ENCODE measurements at places on chromosomes 6 and 20.

DNA sequence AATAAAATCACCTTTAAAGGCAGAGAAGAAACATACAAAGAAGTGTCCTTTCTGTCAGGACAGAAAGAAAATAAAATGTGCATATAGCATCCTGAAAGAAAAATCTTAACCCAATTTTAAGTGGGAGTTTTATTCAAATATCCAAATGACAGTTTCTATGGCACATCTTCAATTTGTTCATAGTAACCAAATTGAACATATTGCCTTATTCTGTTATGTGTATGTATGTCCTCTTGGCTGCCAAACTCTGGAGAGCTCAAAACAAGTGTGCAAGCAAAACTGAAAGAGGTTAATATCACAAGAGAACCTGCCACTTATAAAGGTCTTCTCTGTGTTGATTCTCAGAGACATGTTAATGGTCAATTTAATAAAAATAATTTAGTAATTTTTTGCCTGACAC is 334.7 kb downstream of the BCKDHB start:
- DNase-seq: no peak

- DNase-seq: no peak
These were observed 97.4 kb downstream of the SASH1 start for GRCh38 chr6:148440016-148440415.

GRCh38 chr20:37193821-37194220 is 14.5 kb upstream of the MROH8 start:
- no peak for DNase-seq

GRCh38 chr6:75492386-75493153 is 1.0 kb downstream of the FILIP1 start:
- no peak for DNase-seq

GRCh38 chr6:155107432-155108069 is 112.4 kb downstream of the TIAM2 start:
- DNase-seq: no peak

DNA sequence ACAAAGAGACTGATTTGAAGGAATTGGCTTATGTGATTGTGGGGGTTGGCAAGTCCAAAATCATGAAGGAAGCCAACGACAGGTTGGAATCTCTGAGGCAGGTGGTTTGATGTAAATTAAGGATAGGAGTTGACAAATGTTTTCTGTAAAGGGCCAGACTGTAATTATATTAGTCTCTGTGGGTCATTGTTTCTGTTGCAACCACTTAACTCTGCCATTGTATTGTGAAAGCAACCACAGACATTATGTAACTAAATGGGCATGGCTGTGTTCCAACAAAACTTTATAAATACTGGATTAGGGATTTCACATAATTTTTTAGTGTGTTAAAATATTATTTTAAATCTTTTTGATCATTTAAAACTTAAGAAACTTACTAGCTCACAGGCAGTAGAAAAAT is 199.2 kb upstream of the MYLIP start:
- no peak for DNase-seq

- no peak for DNase-seq
These were observed 8.7 kb upstream of the SALL4 start for GRCh38 chr20:51811042-51811355.

DNA sequence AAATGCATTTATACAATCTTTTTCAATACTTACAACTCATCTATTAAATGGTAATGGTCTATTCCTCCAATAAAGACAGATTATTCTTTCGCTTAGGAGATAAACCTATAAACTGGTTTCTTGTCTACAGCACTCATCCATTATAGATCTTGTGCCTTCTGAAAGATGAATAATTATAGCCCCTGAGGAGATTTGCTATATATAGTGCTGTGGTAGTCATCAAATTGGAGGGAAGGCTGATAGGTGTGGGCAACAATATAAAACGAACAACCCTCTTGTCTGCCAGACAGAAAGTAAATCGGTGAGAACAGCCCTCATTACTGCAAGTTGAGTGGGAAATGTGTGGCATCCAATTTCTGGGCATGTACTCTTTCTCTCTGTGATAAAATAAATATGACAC is 292.5 kb upstream of the CNR1 start:
- no peak for DNase-seq

DNA sequence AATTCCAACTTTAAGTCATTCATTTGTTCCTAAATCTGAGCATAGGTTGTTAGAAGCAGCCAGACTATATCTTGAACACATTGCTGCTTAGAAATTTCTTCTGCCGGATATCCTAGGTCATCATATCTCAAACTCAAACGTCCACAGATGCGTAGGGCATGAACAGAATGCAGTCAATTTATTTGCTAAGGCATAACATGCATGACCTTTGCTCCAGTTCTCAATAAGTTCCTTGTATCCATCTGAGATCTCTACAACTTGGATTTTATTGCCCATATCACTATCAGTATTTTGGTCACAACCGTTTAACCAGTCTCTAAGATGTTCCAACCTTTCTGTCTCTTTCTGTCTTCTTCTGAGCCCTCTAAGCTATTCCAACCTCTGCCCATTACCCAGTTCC is 210.9 kb upstream of the MANEA start:
- no peak for DNase-seq

DNA sequence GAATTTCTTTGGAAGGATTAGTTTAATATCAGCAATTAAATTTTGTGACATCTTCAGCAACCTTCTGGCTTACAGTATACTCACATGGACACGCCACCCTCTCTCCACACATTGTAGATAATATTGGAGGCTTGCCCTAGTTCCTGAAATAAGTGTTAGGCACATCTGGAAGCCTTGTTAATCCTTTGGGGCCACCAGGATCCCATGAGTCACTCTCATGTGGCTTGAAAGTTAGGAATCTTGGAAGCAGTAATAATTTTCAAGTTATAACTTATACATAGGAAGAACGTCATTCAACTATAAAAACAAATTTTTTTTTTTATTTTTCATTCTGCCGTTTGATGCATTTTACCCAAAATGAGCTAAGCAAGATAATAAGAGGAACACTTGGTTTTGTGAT is 20.5 kb downstream of the LAMA4 start:
- DNase-seq: no peak

DNA sequence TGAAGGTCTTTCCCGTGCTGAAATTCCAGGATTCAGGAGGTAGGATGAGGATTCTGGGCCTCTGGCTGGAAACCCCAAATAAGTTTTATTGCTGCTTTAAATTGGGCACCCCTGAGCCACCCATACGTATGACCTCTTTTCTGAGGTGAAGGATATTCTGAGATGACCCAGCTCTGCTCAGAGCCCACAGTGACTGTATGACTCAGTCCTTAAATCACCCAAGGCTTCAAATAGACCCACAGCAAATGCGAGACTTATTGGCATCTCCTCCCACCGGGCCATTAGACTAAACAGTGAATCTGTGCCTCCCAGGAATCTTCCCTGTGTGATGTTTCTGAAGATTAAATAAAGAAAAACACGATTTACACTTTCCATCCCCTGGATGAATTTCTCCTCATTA is 9.5 kb downstream of the SIRPG start:
- no peak for DNase-seq

DNA sequence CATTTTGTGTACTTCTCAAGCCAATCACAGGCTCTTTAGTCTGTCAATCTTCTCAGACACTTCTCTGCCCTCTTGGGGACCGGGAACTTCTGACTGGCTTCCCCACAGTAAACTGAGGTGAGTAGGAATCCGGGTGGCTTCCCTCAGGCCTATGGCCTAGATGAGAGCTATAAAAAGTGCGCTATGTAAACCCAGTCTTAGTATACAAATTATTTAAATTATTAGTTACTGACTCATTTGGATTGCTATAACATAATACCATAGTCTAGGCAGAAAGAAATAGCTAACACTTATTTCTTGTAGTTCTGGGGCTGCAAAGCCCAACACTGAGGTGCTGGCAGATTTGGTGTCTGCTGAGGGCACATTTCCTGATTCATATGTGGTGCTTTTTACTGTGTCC is 109.2 kb upstream of the MCHR2 start:
- no peak for DNase-seq

DNA sequence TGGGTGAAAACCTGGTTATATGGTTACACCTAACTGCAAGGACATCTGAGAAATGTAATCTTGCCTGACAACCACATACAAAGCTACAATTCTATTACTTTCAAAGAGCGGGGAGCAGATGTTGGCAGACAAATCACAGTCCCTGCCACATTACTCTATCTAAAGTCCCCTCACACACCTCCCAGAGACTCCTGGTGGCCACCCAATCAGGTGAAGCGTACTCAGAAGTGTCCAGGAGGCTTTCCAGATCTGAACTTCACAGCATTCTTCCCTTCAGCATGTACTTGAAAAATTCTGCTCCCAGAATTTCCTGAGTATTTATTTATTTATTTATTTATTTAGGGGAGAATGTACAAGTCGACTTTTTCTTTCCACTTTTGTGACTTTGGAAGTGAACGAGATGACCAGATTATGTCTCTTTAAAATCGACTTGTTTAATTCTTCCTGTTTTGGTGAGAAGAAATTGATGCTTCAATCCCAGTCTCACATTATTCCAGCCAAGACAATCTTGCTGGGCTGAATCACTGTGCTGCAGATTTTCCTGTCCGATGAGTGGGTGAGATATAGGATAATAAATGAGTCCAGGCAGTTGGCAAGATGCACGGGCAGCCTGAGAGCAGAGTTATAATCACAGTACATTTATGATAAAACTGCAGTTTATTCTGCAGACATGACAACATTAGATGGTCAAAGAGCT is 46.9 kb upstream of the POPDC3 start:
- no peak for DNase-seq

DNA sequence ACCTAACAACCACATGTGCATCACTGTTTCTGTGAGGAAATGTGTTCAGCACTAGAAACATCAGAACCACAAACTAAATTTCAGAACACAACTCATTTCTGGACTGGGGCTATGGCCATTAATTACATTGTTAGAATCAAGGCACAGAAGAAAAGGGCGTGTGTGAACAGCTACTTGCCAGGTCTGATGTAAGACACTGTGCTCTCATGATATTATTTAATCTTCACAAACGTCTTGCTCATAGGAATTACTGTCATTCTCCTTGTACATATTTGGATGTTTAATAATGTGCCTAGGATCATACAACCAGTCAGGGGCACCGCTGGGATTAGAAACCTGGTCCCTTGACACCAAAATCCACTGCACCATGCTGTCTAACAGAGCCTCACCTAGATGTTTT is 14.8 kb downstream of the ADGRF1 start:
- no peak for DNase-seq

GRCh38 chr20:57661746-57662455 is 41.7 kb upstream of the ZBP1 start:
- no peak for DNase-seq

DNA sequence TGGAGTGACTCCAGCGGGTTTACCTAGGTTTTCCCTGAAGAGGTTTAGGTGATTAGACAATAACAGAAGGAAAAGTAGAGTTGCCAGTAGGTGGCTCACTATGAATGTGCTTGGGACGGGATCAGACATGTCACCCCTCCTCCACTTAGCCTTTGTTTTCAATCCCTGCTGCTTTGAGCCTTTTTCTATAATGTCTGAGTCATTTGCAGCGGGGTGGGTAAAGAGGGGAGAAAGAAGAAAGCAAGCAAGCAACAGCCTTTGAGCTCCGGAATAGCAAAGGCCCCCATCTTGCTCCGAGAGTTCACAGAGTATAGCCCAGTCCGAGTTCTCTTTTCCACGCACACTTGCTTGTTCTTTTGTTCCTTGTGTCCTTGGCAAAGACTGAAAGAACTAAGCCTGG is 129.1 kb downstream of the PACRG start:
- no peak for DNase-seq

DNA sequence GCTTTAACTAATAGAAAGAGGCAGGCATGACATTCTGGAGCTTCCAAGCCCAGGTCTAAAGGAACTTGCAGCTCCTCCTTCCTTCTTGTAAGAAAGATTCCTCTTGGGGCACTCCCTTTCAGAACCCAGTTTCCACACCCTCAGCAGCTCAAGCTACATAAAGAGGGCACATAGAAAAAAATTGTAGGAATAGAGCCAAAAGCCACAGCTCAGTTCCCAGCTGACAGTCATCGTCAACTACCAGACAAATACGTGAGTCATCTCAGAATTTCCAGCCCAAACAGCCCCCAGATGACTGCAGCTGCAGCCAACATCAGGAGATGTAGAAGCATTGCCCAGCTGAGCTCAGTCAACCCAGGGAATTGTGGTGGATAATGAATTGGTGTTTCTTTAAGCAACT is 349.8 kb upstream of the ARID1B start:
- no peak for DNase-seq

DNA sequence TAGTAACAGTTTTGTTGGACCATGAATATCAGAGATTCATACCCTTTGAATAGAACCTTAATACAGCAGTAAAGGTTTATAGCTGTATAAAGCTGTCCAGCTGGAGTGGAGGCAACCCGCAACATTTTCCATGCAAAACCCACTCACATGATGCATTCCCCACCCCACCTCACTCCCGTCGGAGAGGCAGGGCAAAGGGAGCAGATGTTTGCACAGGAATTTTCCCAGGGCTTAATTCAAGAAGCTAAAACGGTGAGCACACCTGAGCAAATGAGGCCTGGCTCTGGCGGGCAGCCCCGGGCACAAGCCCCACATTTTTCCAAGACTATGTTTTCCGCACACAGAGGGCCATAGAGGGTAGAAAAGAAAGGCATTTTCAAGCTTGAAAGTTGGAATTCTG is 191.7 kb downstream of the FOXC1 start:
- no peak for DNase-seq

- DNase-seq: peak; percentile 34
These were observed 46.9 kb downstream of the PDYN start for GRCh38 chr20:1946762-1947534.

GRCh38 chr20:7765221-7765620 is 175.0 kb downstream of the HAO1 start:
- no peak for DNase-seq

- DNase-seq: no peak
These were observed 244.5 kb downstream of the CDC5L start for GRCh38 chr6:44631968-44632367.

DNA sequence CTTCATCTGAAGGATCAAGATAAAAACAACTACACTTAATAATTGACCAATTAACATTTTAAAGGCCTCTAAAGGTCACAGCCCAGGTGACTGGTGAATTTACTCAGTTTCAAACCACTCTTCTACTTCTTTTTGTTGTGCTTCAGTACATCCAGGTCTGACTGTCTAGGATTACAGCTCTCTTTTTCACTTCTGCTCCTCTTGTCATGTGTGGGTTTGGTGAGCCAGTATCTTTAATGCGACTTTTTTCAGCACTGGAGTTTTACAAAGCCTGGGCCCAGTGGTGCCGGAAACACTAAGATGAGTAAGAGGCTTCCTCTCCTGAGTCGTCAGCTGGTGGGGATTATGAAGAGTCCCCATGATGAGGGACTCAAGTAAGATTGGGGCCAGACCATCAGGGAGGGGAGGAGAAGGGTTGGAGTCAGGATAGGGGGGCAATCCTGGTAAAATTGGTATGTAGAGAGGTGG is 27.0 kb downstream of the HECA start:
- DNase-seq: no peak

DNA sequence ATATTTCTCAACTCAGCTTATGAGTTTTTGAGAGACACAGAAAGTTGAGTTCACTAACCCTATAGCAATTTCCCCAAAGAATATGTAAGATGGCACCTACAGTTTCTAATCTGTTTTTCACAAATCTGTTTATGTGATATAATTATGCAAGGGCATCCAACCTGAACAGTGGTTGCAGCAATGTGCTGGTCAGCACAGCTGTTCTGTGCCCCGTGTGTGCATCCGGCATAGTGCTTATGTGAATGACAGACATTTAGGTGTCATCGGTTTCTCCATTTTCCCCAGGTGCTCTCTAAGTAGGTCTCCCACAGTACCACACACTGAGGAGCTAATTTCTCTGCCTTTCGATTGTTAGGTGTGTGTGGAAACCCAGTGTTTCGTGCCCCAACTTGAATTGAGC is 7.7 kb upstream of the BACH2 start:
- DNase-seq: no peak

- DNase-seq: no peak
These were observed 150.7 kb upstream of the GMDS start for GRCh38 chr6:2396042-2396657.

All from mesothelial cell of epicardium (in vitro differentiated cells).